ENCODE measurements at places on chromosomes 16 and 17.
A peak's percentile ranks its signal among the peaks of the same experiment; 100 is the strongest.

DNA sequence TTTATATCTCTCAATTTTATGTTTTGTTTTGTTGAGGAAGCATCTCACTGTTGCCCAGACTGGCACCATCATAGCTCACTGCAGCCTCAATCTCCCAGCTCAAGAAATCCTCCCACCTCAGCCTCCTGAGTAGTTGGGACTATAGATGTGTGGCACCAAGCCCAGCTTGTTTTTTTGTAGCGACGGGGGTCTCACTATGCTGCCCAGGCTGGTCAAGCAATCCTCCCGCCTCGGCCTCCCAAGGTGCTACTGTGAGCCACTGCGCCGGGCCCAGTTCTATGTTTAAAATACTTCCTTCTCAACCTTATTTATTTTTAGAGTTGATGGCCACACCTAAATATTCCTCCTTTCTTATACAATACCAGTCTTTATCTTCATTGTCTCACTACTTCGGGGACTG lies 1.9 kb upstream of the NFE2L1 start:
- no peak for DNase-seq

- DNase-seq: no peak
Observed at GRCh38 chr16:25625620-25626019, 66.1 kb upstream of the HS3ST4 start.

DNA sequence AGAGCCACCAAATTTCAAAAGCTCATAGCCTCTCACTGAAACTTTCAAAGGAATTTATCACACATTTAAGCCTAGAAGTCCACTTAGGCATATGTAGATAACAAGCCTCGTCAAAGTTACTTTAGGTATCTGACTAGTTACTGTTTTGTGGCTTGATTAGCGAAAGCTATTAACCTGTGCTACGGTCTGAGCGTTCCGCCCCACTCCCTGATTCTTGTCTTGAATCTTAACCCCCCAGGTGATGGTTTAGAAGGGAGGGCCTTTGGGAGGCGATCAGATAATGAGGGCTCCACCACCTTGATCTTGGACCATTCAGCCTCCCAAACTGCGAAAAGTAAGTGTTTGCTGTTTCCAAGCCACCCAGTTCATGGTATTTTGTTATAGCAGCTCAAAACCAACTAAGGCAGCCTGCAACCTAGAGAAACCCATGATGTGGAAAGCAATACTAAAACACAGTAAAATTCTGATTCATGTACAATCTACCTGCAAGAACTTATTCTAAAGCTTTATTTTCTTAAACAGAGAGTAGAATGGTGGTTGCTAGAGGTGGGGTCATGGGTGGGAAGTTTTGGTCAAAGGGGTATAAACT lies 7.1 kb downstream of the HSDL1 start:
- no peak for DNase-seq

- no peak for DNase-seq
Observed at GRCh38 chr17:1475321-1475854, 17.1 kb downstream of the MYO1C start.

GRCh38 chr17:68693466-68693865 lies 92.3 kb upstream of the FAM20A start:
- no peak for DNase-seq

DNA sequence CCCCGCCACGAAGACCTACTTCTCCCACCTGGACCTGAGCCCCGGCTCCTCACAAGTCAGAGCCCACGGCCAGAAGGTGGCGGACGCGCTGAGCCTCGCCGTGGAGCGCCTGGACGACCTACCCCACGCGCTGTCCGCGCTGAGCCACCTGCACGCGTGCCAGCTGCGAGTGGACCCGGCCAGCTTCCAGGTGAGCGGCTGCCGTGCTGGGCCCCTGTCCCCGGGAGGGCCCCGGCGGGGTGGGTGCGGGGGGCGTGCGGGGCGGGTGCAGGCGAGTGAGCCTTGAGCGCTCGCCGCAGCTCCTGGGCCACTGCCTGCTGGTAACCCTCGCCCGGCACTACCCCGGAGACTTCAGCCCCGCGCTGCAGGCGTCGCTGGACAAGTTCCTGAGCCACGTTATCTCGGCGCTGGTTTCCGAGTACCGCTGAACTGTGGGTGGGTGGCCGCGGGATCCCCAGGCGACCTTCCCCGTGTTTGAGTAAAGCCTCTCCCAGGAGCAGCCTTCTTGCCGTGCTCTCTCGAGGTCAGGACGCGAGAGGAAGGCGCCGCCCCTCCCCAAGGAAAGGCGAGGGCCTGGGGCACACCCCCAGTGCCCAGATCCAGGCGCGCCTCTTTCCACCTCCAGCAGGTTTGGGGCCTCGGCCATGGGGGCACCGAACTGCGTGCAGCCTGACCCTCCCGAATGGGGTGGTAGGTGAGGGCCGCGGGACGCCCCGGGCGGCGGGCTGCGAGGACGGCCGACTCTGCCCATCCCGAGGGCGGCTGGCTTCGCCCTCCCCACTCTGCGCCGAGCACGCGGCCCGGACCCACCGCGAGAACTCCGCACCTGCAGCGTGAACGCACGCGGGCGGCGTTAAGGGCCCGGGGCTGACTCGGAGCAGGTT lies 664 bp downstream of the HBQ1 start:
- no peak for DNase-seq

DNA sequence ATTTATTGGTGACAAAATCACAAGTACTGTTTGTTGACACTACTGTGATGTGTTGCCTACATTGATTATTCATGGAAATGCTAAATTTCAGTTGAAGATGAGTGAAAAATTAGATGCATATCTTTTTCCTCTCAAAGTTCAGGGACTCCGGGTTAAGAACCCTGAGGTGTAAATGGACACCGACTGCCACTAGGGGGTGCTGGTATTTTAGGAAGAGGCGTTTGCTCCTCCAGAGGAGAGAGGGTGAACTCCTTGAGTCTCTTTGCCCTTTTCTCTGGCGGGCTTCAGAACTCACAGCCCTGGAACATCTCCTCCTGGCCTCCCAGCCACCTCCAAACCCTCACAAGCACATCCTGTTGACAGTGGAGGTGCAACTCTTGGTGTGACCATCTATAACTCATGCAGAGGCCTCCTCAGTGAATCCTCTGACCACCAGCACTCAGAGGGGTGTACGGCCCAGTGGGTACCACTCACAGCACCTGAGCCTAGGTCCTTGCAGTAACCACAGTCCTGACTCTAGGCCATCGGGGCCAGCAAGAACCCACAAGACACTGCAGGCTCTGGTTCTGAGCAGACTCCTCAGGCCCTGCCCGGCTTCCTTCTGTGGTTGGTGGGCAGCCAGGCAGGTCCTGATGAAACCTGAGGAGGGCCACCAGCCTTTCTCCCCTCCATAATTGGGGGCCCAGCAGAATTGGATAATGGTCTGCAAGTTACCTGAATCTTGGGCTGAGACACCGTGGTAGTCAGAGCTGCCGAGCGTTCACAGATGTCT lies 26.2 kb upstream of the PIK3R5 start:
- DNase-seq: peak; percentile 10

DNA sequence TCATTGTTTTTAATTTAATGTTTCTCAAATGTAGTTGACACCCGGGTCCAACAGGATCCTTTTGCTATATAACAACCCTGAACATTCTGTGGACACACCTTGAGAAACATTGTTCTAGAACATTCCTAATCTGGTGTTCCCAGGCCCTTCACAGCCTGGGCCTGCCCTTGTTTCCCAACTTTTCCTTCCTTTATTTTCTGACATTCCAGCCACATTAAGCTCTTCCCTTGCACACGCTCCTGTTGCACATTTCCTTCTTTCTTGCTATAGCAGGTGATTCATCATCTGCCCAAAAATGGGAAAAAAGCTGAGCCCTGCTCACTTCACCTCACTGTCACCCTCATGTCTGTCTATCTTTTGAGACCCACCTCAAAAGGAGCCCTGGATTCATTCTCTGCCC lies 67.9 kb upstream of the MARCHF10 start:
- no peak for DNase-seq

GRCh38 chr16:50156590-50156989 lies 3.5 kb downstream of the TENT4B start:
- no peak for DNase-seq

DNA sequence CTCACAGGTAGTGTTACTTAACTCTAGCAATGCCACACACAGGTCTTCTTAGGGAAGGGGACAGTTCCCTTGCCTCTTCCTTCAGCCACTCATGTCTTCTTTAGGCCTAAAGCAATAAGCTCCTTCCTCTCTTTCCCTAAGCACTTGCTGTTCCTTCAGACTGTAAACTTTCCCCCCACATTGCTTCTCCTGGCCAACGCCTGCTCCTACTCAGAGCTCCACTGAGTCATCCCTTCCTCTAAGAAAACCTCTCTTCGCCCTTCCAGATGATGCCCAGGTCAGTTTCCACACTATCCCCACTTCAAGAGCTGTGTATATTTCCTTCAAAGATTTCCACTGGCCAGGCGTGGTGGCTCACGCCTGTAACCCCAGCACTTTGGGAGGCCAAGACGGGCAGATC lies 12.5 kb upstream of the EPOP start:
- peak; percentile 28 for DNase-seq

GRCh38 chr17:64343071-64343774 lies 47.4 kb downstream of the PECAM1 start:
- no peak for DNase-seq

GRCh38 chr17:43917016-43917347 lies 9.6 kb upstream of the MPP2 start:
- DNase-seq: no peak

DNA sequence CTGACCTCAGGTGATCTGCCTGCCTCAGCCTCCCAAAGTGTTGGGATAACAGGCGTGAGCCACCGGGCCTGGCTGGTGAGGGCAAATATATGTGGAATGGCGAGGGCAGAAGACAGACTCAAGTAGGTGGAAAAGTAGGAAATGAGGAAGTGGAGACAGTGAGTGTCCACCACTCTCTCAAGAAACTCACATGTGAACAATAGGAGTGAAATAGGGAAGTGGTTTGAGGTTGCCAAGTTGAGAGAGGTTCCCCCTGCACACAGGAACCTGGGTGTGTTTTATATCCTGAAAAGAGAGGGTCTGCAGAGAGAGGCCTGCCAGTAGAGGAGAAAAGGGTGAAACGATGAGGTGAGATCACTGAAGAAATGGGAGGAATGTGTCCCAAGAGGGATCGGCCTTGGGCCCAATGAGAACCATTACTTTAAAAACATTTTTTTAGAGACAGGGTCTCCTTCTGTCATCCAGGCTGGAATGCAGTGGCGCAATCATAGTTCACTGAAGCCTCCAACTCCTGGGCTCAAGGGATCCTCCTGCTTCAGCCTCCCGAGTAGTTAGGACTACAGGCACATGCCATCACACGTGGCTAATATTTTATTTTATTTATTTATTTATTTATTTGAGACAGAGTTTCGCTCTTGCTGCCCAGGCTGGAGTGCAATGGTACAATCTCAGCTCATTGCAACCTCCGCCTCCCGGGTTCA lies 17.1 kb upstream of the CORO1A start:
- no peak for DNase-seq

- DNase-seq: no peak
Observed at GRCh38 chr17:7478276-7479212, 887 bp downstream of the ZBTB4 start.

- no peak for DNase-seq
Observed at GRCh38 chr16:8697965-8698364, 23.5 kb downstream of the ABAT start.

GRCh38 chr17:60076811-60077210 lies 1.9 kb downstream of the HEATR6 start:
- no peak for DNase-seq

- no peak for DNase-seq
Observed at GRCh38 chr17:74830861-74831260, 28.8 kb downstream of the GRIN2C start.

DNA sequence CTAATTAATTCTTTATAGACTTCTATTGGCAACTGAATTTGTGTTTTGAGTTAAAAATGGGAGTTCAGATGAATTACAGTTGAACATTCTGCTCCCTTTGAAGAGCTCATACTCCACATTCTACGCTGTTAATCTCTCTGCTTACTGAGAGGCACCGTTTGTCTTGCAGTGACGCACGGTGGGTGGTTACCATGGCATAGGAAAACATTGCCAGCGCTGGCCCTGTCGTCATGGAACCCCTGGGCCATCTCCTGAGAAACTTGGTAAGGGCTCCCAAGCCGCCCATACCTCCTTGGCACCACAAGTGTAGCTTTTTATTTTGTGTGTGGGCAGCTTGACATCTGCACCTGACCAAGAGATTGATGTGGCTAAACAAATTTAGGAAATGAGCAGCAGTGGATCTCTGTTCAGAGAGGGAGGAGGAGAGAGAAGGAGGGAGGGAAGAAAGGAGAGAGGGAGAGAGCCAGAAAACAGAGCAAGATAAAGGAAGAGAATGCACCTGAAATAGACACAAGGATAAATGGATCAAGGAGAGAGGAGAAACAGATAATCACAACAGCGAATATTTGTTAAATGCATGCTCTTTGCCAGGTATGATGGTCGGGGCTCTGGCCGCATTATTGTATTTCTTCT lies 398.5 kb downstream of the HAPSTR1 start:
- no peak for DNase-seq

DNA sequence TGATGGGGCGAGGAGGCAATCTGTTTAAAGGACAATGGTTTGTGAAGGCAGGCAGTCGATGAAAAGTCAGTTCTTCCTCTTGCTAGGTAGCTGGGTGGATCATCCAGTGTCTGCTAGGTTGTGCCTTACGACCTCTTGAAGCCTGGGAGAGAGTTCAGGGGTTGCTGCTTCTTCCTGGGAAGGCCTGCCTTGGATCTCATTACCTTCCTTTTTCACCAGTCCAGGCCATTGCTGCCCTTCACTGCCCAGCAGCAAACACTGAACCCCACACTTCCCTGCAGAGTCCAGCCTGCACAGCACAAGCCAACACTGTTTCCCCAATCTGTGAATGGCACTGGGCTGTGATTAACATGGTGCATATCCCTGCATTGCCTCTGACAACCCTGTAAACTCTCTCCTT lies 24.7 kb downstream of the HS3ST2 start:
- no peak for DNase-seq

DNA sequence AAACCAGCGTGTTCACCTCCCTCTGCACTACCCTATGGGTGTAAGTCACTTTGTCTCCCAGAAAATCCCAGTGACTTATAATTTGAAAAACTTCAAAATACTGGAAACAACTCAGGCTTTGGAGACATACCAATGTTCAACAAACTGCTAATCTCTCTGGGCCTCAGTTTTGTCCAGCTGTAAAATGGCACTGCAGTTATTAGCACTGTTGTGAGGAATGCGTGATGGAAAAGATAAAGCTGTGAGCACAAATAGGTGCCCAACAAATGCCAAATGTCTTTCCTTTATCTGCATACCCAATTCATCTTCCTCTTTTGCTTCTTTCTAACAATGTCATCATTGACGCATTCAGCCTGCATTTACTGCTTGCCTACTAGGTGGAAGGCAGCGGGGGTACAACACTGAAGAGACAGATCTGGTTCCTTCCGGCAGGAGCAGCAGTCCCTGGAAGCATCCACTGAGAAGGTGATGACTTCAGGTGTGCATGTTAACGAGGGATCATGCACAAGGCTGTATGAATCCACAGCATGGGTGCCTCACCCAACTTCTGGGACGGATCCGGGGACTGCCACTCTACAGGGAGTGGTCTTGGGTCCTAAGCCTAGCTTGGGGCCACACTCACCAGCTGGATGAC lies 63.4 kb downstream of the CYTH1 start:
- DNase-seq: no peak

GRCh38 chr17:81422776-81423697 lies 27.8 kb downstream of the BAHCC1 start:
- peak; percentile 58 for DNase-seq

GRCh38 chr17:39092692-39093230 lies 58.7 kb downstream of the PLXDC1 start:
- DNase-seq: no peak

Measured in non-pigmented ciliary epithelial cell (primary cell).